ENCODE measurements at places on chromosomes 11 and 22.

GRCh38 chr11:82118946-82119345, 614.7 kb downstream of the FAM181B start:
- DNase-seq: peak; percentile 44

DNA sequence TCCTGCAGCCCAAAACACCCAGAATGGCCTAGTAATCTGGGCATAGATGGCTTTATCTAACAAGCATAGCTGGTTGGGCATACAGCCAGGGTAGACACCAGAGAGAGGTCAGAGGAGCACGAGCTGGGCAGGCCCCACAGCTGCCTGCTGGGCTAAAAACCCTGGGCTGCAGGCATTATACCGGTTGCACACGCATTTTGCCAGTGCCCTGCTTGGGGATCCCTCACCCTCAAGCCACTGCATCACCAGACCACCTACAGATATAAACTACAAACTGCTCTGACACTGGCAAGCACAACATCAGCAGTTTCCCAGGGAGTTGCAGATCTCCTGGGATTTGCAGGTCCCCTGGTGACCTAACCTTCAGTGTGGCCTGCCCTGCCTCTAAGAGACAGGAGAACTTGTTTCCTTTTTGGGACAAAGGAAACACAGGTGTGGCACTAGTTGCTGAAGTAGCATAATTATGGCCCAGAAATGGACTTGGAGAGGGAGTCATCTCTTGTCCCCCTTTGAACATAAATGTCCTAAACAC, 79.1 kb upstream of the SC5D start:
- no peak for DNase-seq

GRCh38 chr11:92180226-92180625, 44.4 kb upstream of the FAT3 start:
- no peak for DNase-seq

DNA sequence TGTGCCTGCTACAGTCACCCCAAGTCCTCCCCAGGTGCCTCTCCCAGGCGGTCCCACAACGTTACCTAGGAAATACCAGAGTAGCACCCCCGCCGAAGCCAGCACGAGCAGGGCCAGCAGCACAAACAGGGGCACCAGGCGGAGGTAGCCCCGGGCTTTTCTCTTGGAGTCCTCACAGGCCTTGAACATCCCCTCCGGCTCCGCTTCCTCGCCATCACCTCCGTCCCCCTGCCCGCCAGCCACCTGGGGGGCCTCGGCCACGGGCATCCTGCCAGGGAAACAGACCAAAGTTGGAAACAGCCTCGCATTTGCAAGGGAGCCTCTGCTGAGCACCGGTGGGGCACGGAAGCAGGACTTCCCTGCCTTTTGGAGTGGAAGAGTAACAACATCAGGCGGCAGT, 6.4 kb downstream of the TMPRSS6 start:
- DNase-seq: no peak

- DNase-seq: peak; percentile 66
Observed at GRCh38 chr22:24697621-24698082, 76.9 kb downstream of the PIWIL3 start.

DNA sequence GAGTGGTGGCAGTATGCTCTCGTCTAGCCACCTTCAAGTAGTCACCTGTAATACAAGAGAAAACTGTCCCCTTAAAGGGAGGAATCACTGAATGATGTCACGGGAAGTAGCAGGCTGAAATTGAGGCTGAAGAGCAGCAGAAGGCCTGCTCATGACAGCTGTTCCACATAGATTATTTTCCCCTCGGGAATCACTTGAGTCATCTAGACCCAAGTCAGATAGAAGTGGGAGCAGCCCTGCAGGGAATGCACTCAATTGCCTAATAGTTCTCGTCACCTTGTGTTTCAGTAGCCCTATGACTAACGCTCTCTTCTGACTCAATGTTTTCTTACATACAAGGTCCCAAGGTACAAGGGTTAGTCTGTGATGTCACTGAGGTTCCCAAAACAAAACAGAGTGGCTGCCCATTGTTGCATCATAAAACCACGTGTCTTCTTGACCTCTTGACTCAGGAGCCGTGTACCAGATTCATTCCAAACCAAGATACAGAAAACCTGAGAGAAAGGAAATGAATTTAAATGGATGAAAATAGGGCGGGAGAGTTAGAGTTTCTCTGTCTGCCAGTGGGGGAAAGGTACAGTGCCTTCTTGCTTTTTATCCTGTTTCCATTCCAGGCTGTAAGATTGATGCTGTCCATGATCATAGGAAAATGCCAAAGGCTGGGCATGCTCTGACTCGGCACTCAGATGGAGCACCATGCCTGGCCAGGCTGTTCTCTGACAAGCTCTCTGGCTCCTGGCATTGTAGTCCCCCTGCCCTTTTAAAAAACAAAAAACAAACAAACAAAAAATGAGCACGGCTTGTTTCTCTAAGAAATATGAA, 21.6 kb upstream of the C11orf96 start:
- no peak for DNase-seq

- no peak for DNase-seq
Observed at GRCh38 chr11:58629857-58630256, 7.4 kb downstream of the CNTF start.

- no peak for DNase-seq
Observed at GRCh38 chr11:36135076-36135475, 154.1 kb downstream of the COMMD9 start.

DNA sequence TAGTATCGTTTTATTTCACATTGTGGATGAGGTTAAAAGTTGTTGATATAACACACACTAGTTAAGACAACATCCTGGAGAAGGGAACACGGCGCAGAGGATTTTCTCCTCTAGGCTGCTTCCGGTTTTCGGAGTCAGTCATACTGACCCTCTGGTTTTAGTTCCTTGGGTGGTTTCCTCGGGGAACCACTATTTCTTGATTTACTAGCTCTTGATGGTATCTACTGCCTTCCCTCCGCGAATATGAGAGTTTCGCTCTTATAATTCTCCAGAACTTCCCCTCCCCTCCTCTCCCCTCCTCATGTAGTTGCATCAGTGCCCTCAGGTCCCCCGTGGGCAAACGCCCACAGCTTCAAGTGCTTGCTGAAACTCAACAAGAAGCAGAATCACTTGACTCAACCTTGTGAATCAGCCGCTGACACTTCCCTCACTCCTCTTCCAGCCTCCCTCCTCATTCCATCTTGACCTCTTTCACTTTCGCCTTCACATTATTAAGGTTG, 15.9 kb upstream of the APOBEC3A start:
- DNase-seq: no peak

GRCh38 chr22:23200898-23201297, 20.6 kb downstream of the BCR start:
- DNase-seq: no peak

- no peak for DNase-seq
Observed at GRCh38 chr11:2838091-2838490, 47.5 kb downstream of the CDKN1C start.

- DNase-seq: no peak
Observed at GRCh38 chr11:46477136-46477535, 85.6 kb upstream of the CHRM4 start.

DNA sequence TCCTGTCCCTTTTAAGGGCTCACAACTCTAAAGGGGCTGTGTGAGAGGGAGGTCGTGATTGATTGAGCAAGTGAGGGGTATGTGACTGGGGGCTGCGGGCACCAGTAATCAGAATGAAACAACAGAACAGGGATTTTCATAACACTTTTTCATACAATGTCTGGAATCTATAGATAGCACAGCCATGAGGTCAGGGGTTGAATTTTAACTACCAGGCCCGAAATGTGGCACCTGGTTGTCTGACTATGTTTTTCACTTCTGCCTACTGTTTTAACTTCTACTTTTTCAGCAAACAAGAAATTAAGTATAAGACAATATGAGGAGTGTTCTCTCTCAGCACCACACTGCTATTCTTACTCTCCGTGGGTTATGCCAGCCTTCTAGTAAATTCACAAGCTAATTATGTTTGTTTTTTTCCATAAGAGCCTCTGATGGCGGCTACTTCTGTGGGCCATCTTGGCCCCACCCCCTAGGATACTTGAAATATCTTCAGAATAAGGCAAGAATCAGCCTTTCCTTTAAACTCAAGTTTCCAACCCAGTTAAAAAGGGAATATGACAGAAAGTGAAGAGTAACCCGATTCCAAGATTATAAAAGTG, 552.8 kb upstream of the CHORDC1 start:
- no peak for DNase-seq

- no peak for DNase-seq
Observed at GRCh38 chr11:44630511-44631210, 65.2 kb downstream of the CD82 start.

DNA sequence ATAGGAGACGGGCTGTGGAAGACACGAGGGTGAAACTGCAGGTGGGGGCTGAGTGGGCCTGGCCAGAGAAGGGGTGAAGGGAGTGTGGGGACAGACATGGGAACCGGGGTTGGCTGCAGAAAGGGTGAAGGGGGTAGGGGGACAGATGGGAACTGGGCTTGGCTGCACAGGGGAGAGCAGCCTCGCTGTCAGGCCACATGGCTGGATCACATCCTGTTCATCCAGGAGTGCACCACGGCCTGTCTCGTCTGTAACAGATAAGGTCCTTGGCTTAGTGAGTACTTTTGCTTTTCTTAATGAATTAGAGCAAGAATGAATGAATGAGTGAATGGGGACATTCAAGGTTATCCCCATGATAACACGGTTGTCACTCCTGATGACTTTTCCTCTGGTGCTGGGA, 13.5 kb downstream of the FBLN1 start:
- DNase-seq: no peak

GRCh38 chr11:829176-829846, 1.6 kb downstream of the CRACR2B start:
- DNase-seq: no peak

DNA sequence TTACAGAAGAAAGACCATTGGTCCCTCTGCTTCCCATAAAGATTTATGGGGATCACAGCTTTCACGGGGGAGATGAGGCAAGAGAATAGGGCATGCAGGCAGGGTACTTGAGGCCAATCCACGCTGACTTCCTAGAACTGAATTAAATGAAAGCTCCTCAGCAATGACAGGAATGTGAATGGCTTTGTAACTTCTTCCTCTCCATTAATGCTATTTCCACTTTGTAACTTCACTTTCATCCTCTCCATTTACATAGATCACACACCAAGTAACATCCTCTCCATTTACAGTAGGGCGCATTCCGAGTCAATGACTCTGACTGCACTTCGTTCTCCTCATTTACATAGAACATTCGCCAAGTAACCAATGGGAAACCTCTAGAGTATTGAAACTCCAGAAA, 89.8 kb downstream of the PIWIL4 start:
- no peak for DNase-seq

- no peak for DNase-seq
Observed at GRCh38 chr22:50115693-50116092, 25.9 kb downstream of the MOV10L1 start.

DNA sequence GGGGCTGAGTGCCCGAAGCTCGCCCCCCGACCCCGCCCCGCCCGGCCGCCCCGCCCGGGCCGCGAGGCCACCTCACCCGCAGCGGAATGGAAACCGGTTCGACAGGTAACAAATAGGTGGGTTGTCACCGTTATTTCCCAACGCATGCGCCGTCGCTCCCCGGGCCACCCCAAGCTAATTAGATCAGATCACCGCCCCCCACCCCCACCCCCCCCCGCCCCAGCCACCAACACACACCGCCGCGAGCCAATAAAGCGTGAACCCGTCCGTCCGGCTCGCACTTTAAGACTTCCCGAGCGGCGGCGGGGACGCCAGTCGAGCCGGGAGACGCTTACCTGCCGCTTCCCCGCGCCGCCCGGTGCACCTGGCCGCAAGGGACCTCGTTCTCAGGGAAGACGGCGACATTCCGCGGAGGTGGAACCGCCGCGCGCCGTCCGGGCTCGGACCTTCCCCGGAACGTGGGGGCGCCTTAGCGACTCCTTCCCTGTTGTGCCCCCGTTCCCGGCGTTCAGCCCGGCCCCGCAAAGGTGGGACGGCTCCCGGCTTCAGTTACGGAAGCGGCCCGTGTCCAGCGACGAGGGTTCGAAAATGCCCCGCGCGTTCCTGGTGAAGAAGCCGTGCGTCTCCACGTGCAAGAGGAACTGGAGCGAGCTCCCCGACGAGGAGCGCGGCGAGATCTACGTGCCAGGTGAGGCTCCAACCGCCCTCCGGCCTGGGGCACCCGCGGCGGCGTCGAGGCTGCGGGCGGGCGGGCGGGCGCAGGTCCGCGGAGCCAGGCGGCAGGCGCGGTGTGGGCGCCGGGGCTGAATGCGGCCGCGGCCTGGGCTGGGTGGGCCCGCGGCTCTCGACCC, at the start of gene OVOL1:
Gene OVOL1 (plus strand): TSS at position 278 of the 851 bp plus-strand sequence. CDS start 311 bp downstream, at position 589.
- peak; percentile 73 for DNase-seq

GRCh38 chr11:46889689-46890475, 28.5 kb downstream of the LRP4 start:
- peak; percentile 85 for DNase-seq
